ENCODE measurements at places on chromosomes 12 and 14. TPM values are rescaled to one million over a fixed set of nuclear protein-coding genes. Genes with fewer than 3 reads are reported as not detected.

- DNase-seq = no peak
These were observed 52.6 kb downstream of the FZD10 start for GRCh38 chr12:130214686-130215395.

RHOJ gene
- 2.3 TPM for total RNA-seq

FBXO34 gene
- 37.9 TPM for total RNA-seq

GRCh38 chr14:65789363-65789762, 376.8 kb downstream of the FUT8 start:
- no peak for DNase-seq

CNOT2 gene
- 248 TPM for total RNA-seq

TOMM20L gene
- not detected for total RNA-seq

HPD gene
- total RNA-seq = not detected

All from occipital lobe (tissue), 3 donors.